ENCODE measurements at places on chromosomes 6 and 20. TPM values are rescaled to one million over a fixed set of nuclear protein-coding genes. Genes with fewer than 3 reads are reported as not detected.

The OPRM1 gene
- not detected for total RNA-seq

The ZFP57 gene
- not detected for total RNA-seq

GRCh38 chr6:81683912-81684311, 68.6 kb downstream of the TENT5A start:
- DNase-seq, result no peak

The CARMIL1 gene
- 16.0 TPM for total RNA-seq

GRCh38 chr6:55088902-55089301, 85.4 kb upstream of the HCRTR2 start:
- no peak for DNase-seq

The BMP6 gene
- not detected for total RNA-seq

DNA sequence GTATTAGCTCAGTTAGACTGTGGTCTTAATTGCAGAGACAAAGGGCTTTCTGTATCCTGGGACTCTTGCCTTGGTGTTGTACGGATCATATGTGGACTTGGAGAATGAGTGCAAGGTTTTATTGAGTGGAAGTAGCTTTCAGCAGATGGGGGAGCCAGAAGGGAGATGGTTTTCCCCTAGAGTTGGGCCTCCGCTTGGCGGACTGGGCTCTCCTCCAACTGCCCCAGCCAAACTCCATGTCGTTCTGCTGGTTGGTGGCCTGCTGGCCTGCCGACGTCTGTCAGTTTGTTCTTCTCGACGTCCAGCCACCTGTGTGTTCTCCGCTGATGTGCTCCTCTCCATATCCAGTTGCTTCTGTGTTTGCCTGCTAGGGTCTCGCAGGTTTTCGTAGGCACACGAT, 189.5 kb upstream of the FLRT3 start:
- no peak for DNase-seq

DNA sequence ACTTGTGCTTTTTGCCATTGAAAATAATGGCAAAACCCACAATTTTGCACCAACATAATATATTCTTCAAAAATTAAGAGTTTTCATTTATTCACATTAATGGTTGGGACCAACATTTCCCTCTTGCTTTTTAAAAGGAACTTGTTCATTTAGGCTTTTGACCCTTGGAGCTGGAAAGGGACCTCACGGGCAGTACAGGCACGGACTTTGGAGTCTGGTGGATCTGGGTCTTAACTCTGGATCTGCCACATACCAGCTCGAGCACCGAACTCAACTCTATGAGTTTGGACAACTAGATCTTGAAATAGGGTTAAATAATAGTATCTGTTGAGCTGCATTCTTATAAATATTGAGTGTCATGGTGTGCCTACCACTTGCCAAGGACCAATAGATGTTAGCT, 37.2 kb downstream of the AFDN start:
- no peak for DNase-seq

The TCFL5 gene
- total RNA-seq, result 12.2 TPM

DNA sequence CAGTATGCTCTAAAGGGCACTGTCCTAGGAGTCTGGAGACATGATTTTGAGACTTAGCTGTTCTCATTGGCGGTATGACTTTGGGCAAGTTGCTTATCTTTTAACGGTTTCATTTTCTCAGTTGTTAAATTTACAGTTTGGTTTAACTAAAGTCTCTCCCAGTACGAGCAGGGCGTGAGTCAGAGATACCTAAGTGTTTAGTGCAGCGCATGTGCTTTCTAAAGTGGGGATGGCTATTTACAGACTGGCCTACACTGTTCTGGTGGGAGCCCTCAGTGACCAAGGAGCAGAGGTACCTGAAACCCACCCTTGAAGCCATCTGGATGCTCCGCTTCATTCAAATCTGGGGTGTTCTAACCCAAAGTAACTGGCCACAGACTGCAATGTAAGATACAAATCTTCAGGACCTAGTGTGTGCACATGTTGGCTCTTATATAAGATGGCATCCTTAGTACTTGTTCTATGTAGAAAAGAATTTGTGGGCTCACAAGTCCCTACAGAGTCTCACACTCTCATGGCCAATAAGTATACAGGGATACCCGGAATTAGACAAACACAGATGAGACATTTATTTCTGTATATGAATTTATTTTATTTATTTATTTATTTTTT, 10.7 kb downstream of the MSH5 start:
- no peak for DNase-seq

GRCh38 chr20:63102721-63103375, 96.1 kb upstream of the BHLHE23 start:
- no peak for DNase-seq

- no peak for DNase-seq
Observed at GRCh38 chr6:134245706-134246105, 72.2 kb downstream of the SGK1 start.

DNA sequence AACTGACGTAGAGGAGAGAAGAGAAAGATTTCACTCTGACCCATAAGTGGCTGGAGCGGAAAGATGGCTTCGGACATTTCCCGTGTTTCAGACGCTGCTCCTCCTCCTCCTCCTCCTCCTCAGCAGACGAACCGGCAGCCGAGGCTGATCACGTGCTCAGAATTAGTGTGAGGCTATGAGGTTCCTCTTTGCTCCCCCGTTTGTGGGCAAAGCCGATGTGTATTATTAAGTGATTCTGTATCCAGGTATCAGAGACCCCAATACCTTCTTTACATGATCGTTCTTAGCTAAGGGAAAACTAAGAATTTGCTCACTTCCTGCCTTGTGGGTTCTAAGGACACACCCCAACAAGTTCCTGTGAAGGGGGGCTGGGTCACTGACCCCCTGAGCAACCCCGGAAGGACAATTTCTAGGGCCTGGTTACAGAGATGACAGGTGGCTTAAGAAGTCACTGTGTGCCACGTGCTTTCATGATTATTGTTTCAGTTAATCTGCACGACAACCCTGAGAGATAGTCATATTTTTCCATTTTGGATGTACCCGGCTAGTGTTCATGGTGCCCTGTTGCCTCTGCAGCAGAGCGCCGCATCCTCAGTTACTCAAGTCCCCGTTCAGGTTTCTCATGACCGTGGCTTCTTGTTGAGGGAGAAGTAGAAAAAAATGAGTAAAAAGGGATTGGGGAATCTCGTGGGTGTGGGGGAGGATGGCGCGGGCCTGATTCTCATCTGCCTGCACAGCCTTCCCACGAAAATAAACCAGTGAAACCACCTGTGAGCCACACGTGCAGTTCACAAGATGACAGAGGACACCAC, 671.8 kb downstream of the QKI start:
- no peak for DNase-seq

Measured in osteocyte (in vitro differentiated cells).